ENCODE measurements at places on chromosomes 7 and 10.

- DNase-seq, result no peak
Measured at GRCh38 chr7:34849163-34849960, 187.9 kb downstream of the DPY19L1 start.

- DNase-seq, result no peak
Measured at GRCh38 chr10:49568235-49568634, 29.3 kb upstream of the ERCC6 start.

DNA sequence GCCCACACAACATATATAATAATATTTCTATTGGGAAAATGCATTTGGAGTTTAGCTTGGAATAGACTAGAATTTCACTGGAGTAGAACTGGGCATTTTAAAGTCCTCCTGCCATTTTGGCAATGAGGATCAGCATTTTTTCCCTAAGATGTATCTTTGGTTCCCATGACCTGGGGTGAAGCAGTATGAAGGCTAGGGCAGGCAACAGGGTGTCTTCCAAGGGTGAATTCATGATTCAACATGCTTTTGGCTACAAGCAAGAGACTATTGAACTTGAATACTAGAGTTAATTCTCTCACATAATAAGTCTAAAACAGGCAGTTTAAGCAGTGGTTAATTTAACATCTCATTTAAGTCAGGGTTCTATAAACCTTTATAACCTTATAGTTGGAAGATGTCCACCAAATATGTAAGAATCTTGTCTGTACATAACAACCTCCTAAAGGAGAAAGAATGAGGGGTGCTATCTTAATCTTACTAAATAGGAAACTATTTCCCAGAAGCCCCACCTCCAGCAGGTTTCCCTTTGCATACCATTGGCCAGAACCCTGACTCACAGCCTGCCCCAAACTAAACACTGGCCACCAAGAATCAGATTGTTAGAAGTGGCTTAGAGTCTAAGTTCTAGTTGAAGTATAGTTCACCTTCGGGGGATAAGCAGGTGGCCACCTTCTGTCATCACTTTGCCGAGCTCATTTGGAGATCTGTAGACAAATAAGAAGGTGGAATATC, 96.0 kb upstream of the PRPS1L1 start:
- no peak for DNase-seq

GRCh38 chr10:49500412-49500811, 38.5 kb downstream of the ERCC6 start:
- no peak for DNase-seq

GRCh38 chr7:40595129-40595528, 460.3 kb downstream of the SUGCT start:
- no peak for DNase-seq
